ENCODE measurements at places on chromosomes 5 and 9.

- no peak for DNase-seq
Observed at GRCh38 chr9:133597316-133597957, 11.8 kb downstream of the FAM163B start.

- no peak for DNase-seq
Observed at GRCh38 chr5:178234121-178234749, 1.6 kb upstream of the PHYKPL start.

DNA sequence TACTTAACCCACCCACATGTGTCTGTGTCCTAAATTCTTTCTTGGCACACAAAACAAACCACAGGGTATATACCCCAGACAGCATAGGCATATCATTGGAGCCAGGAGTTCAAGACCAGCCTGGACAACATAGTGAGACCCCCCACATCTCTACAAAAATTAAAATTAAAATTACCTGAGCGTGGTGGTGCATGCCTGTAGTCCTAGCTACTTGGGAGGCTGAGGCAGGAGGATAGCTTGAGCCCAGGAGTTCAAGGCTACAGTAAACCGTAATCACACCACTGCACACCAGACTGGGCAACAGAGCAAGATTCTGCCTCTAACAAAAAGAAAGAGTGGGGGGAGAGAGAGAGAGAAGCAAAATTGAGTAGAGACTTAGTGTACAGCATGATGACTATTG lies 4.6 kb upstream of the AGTPBP1 start:
- no peak for DNase-seq

GRCh38 chr5:100826133-100826532 lies 76.9 kb downstream of the ST8SIA4 start:
- DNase-seq, result no peak

DNA sequence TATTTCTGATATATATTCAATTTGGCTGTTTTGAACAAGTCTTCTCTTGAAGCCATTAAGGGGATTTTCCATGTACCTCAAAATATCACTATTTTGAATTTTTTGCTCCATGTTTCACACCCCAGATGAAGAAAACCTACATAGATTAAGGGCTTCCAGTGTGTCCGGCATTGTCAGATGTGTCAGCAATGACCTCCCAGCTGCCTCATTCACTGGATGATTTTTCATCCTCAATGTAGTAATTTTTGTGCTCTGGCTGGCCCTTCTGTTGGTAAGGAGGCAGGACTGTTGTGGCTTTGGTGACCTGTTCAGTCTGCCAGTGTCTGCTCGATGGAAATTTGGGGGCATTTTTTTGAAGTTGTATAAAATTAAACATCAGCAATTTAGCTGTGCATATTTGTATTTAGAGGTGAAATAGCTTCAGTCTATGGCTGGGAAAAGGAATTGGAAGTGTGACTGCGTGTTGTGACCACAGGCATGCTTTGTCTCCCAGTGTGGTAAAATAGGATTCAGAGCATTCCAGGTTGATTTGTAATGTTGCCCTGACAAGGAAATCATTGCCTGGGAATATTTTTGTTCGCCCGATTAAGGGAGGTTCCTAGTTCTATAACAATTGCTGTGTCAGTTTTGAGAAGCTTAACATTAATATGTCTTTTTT lies 312.4 kb downstream of the ARHGEF28 start:
- DNase-seq, result no peak

DNA sequence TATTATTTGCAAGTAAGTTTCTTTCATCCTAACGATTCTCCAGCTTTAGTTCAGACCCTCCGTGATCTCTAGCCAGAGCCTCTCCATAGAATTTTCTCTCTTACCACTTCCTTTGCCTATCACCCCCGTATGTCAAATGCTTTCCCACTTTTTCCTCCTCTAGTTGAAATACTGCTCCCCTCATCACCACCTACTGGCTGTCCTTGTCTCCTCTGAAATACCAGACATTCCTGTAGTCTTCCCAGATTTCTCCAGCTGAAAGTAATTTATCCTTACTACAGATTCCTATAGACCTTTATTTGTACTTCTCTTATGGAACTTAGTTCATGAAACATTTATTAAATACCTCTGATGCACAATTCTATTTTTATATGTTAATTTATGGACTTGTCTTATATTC lies 36.0 kb upstream of the GLIPR2 start:
- no peak for DNase-seq

DNA sequence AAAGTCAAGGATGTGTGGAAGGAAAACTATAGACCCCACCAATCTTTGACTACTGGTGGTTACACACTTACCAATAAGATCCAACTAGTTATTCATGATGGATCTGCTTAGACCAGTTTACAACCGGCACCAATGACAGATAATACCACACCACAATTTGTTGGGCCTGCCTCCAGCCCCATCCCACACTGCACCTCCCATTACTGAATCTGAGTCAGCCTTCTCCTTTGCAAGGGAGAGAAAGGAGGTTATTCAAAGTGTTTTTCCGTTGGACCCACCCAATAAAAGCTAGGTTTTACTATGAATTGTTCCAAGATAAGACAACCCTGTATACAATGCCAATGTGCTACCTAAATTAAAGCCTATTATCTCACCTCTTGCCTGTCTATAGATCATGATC lies 453.5 kb downstream of the MTRR start:
- no peak for DNase-seq

GRCh38 chr5:58491216-58491892 lies at the start of gene GAPT:
TSS of gene GAPT (plus strand) at chr5:58491435. CDS start at chr5:58494537, 3,102 bp downstream.
- no peak for DNase-seq

GRCh38 chr5:138850865-138851435 lies 24.2 kb downstream of the LRRTM2 start:
- DNase-seq, result no peak

All from activated naive CD4-positive, alpha-beta T cell treated with anti-CD3 and anti-CD28 coated beads, Interleukin-2, amount 50 U/mL, for 16 hours (primary cell).